Retina (tissue), 1 donor: ENCODE measurements at places on chromosomes 7 and 10.
A peak's percentile ranks its signal among the peaks of the same experiment; 100 is the strongest.

DNA sequence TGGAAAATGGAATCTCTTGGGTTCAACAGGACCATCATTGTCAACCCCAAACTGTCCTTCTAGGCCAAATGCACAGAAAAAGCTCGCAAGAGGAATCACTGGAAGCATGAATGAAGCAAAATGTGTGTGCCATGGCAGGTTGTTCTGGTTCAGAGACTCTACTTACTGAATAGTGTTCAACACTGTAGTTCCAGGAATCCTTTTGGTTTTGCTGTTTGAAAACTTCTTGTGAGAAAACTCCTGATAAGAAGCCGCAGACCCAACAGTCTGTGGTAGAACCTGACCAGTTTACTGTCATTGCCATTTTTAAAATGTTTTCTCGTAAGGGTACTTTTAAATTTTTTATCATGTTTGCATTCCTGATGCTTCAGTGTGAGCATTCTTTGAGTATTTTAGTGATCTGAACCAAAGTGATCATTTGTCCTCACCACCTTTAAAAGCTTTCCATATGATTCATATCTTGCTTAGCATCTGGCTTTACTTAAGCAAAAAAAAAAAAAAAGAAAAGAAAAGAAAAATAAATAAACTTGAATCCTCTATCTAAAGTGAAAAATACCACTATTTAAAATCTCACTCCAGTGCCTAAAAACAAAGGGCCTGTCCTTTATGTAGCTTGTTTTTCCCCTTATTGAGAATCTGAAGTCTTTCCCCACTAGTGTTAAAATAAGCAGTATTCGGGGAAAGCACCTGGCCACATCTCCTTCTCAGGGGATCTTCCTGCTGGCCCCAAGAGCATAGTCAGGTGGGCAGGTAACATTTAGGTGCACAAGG lies 92.4 kb downstream of the WNT2 start:
- no peak for DNase-seq

GRCh38 chr10:76149182-76149581 lies 717.8 kb downstream of the LRMDA start:
- DNase-seq: no peak

DNA sequence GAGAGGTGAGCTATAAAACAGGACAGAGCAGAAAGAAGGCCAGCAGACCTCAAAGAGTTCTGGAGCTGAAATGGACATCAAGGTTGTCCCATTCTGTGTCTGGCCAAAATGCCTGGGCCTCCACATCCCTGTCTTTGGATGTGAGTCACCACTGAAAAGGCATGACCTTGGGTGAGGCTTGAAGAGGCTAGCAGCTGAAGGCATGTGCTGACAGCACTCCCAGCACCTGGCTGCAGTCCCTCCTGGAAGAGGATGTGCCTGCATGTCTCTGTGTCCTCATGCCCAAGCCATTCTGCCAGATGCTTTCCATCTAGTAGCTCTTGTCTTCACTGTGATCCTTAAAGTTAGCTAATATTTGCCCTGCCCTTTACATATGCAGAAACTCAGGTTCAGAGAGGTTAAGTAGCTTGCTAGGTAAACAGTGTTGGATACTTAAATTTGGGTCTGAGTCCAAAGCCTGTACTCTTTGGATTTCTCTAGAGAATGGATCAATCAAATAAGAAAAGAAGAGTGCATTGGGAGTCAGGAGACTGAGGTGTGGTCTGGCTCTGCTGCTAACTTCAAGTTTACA lies 35.8 kb downstream of the HECW1 start:
- DNase-seq: no peak

DNA sequence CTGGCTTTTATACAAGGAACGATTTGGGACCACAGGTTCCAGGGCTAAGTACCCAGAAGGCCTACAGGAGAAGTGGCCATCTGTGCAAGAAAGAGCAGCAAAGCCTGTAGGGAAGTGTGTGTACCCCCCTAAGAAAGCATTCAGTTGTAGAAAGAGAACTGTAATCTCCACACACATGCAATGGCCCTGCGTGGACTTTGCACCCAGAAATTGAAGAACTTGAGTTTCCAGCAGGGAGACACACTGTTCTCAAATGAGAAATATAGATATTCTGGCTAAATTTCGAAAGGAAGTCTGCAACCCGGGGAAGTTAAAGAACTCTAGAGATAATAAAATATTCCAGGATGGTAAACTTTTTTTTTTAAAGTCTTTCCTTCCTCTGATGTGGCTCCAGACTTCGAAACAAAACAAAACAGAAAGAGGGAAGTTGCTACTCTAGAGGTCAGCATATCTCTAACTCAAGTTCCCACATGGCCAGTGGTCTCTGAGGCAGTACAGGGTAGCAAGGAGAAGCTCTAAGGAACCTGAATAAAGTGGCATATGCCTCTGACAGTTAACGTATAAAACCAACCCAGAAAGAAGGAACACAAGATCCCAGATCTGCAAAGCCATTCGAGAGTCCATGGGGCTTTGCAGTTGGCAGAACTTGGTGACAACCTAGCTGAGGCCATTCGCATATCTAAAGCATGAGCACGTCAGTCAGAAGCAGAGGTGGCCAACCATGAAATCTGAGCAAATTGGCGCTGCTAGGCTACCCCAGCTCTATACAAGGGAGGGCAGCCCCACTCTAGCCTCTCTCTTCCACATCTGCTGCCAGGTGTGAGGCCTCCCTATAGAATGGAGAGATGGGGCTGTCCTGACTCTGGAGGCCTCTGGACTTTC lies 56.6 kb downstream of the ELMO1 start:
- DNase-seq: peak; percentile 12

GRCh38 chr10:11165591-11166543 lies 148.2 kb downstream of the CELF2 start:
- DNase-seq: peak; percentile 76

DNA sequence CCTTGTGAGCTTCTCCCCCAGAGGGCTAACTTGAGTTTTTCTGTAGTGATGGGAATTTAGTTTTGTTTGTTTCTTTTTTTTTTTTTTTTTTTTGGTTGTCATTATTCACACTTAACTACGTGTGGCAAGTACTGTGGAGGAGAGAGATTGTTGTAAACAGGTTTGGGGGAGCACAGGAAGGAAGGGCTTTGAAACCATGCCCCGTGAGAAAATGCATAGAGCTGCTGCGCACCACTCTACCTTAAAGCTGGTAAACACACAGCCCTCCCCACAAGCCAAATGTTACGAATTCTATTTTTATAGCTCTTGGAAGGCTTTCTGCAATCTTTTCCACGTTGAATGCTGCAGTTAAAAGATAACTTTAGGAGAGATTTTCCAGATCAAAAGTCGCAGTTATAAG lies 76.2 kb downstream of the ZNF22 start:
- no peak for DNase-seq

GRCh38 chr10:89563861-89564478 lies 28.6 kb upstream of the SLC16A12 start:
- DNase-seq: peak; percentile 33

- DNase-seq: no peak
Measured at GRCh38 chr7:101772508-101773211, 44.8 kb upstream of the CUX1 start.

DNA sequence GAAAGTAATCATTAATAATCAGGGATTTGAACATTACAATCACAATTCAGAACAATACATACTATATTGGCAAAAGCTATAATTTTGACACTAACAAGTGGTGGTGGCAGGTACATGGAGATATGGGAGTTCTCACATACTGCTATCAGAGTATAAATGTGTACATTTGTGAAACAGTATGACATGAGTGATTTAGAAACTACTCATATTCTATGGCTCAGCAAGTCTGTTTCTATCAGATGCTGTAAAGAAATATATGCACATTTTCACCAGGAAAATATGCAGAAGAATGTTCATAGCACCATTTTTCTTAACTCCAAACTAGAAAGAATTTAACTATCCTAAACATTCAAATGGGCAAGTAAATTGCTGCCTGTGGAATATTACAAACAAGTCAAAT lies 620.0 kb downstream of the SH2D4B start:
- no peak for DNase-seq

DNA sequence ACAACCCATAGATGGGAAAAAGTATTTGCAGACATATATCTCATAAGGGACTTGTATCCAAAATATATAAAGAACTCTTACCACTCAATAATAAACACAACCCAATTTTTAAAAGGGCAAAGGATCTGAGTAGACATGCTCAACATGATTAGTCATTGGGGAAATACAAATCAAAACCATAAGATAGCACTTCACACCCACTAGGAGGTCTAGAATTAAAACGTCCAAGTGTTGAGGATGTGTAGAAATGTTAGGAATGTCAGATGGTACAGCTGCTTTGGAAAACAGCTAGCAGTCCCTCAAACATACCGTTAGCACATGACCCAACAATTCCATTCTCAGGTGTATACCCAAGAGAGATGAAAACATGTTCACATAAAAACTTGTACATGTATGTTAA lies 8.3 kb downstream of the PSTK start:
- no peak for DNase-seq

GRCh38 chr10:33897291-33897752 lies 562.9 kb upstream of the NRP1 start:
- no peak for DNase-seq

- no peak for DNase-seq
Measured at GRCh38 chr10:24652381-24652957, 71.2 kb downstream of the ARHGAP21 start.

DNA sequence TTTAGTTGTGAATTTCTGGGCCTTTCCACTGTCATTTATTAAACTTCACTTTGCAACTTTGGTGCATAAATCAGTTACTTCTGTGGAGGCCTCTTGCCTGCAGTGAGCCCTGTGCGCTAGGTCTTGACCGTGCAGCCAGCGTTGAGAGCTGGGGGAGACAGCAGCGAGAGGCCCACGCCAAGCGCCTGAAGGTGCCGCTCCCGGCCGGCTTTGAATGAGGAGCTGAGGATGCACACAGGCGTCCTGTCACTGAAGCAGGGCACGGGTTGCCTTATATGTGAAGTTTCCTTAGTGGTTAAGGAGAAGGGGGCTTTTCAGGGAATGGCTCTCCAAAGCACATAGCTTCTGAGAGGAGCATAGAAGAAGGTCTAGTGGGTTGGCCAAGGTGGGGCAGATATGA lies 70.9 kb upstream of the CCNY start:
- DNase-seq: no peak

GRCh38 chr10:27801171-27801785 lies 55.7 kb upstream of the MKX start:
- no peak for DNase-seq

DNA sequence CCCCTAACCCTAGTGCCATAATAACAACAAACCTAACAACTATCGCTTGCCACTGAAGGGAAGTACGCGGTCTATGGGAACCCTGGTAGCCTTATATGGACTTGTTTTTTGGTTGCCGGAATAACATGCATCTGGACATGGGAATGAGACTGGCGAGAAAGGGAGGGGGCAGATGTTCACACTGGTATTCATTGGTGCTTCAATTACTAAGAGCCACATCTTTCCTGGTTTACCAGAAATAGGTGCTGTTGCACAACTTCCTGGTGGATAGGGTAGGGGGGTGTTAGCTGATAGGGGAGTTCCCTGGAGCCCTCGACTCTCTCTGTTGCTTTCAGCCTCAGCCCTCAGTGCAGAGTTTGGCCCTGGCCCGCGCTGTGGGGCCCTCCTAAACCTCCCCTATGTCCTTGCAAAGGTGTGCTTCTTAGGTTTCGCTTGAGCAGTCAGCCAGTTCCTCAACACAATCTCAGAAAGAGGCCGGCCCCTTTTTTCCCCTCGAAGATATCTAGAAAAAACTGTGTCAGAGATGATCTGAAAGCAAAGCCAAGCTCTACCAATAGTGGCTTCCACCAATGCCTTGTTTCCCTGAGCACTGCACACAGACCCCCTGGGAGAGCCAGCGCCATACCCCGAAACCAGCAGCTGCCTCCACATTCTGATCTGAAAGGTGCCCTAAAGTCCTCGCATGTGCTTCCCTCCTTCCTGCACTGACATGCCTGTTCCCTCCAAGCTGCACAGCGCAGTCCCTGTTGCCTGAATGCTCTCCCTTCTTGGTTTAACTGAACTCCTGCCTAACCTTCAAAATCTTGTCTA lies 13.5 kb downstream of the TBXAS1 start:
- no peak for DNase-seq

DNA sequence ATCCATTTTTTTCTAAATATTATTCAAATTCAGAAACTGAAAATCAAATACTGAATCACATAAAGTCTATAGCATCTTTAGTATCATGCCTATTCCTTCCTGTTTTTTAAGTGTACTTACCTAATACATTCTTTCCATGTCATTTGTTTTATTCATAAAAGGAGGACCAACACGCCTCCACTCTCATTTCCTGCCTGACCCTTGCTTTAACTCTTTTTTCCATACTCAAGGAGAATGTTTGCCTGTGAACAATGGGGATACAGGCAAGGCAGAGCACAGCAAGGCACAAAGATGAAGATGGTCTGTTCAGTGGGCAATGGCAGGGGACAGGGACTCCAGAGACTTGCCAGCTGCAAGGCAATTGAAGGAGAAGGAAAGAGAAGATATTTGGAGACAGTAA lies 121.2 kb upstream of the FEZF1 start:
- DNase-seq: no peak

DNA sequence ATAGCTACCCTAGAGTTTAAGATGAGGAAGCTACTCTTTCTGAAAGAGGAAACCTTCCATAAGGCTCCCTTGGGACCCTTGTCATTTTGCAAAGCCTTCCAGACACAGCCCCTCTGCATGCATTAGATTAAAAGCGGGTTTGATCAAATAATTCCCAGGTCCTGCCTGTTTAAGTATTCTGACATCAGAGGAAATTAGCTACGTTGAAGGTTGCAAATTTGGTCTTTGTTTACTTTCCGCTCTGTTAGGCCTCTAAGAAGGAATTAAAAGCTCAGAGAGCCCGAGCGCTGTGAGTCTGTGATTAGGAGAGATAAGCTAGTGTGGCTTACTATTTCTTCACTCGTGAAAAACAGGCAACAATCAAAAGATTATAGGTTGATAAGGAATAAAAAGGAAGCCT lies 1.4 kb upstream of the THSD7A start:
- peak; percentile 50 for DNase-seq

- no peak for DNase-seq
Measured at GRCh38 chr10:47133871-47134570, 166.0 kb upstream of the GDF10 start.

GRCh38 chr10:1526436-1527055 lies 210.8 kb downstream of the ADARB2 start:
- no peak for DNase-seq

DNA sequence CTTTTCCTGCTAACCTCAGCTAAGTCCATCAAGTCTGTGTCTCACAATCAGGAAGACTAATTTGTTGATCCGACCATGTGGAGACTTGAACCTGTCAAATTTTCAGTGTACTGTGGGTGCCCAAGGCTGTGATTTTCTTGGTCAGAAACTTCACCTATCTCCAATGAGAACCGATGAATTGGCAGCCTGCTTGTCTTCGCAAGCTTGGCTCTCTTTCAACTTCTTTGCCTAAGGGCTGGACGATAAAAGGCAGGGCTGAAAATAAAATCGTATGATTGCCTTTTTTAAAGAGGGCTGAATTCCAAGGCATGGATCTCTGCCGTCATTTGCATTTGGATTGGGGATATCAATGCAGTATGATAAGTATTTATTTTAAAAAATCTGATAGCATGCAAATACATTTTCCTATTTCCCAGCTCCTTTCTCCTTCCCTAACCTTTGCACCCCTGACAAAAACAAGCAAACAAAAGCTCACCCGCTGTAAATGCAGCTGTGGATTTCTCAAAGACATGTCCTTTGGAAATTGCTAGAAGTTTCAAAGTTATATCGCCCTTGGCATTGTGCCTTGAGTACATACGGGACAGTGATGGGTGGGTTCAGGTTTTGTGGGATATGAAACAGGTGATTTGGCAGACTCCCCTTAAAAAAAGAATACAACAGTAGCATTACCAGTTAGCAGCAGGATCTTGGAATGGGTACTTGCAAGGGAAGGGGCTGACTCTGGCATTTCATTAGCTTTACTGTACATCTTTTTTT lies 80.6 kb downstream of the NPTX2 start:
- no peak for DNase-seq
